ENCODE measurements at places on chromosomes 5 and 9.

DNA sequence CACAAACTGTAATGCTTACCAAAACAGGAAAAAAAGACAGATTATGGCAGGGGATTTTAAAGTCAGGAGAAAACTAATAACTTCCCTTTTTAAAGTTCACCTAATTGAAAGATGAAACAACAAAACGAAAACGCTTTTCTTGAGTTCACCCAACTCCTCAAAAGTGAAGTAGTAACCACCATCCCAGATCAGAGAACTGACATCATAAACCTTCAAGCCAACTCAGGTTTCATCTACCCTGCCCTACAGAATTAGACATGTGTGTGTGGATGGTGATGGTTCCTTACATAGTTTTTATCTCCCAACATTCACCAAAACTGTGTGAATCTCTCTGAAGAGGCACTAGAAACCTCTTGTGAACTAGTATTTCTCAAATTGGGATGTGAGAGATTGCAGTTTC, 195.2 kb upstream of the PTGER4 start:
- no peak for DNase-seq

DNA sequence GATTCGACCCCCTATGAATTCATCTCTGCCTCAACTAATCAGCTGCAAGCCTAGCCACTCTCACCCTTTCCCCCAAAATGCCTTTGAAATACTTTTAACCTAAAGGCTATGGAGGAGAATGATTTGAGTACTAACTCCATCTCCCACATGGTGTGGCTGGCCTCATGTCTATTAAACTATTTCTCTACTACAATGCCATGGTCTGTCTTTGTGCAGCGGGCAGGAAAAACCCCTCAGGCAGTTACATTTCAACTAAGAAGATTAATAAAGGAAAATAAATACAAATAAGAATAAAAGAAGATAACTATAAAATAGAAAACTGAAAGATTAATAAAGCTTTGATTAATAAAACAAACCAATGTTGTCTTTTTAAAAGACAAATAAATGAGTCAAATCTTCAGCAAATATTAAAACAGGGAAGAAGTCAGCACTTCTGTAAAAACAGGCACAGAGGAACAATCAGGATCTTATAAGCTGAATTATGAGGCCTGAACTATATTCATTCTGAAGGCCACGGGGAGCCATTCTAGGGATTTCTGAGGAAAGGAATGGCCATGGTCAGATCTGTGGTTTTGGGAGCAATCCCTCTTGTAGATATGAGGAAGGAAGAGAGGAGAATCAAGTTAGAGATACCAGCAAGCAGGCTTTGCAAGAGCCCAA, 116.1 kb upstream of the SLC12A2 start:
- no peak for DNase-seq

DNA sequence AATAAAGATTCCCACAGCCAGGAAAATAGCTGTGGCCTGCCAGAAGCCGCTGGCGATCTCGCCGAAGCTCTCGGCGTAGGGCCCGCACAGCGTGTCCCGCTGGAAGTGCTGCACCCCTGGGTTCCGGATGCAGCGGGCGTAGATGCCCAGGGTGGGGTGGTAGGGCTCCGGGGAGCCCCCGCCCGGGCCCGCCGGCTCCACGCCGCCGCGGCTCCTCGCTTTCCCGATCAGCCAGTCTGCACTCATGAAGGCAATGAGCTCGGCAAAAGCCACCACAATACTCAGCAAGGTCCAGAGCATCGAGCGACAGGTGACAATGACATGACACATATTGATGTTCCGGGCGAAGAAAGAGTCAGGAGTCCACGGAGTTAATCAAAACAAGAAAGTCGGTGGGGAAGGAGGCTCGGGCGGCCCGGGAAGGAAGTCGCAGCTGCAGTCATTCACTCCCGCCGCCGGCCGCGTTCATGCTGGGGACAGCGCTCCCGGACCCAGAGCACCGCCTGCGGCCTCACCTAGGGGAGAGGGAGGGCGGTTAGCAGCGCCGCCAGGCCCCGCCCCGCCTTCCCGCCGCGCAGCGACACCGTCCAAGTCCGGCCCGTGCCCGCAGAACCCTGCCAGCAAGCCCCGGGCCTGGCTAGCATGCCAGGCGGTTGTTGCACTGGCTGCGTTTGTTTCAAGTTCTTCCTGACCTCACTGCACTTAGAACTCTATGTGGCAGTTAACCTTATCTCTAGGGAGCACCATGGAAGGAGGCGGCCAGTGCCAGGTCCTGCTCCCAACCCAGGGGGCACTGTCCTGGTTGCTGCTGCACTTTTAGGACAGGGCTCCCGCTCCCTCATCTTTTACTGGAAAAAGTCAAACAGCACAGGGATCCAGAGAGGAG, 138.4 kb downstream of the LHFPL2 start:
- DNase-seq = no peak

DNA sequence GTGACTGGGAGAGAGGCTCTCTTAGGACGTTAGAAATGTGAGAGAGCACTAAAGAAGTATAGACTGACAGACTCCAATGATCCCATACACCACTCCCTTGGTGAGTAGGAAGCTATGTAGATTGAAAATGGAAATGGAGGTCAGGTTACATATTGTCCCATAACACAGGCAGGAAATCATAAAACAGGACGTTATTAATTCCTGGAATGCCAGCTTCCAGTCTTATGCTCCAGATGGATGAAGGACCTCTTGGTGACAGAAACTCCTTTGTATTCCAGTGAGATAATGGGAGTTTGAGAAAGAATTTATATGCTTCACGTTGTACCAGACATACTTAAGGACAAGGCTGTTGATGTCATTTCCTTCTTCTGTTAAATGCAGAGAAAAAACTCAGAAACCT, 338.2 kb upstream of the ITGA1 start:
- DNase-seq = no peak

- DNase-seq = no peak
Observed at GRCh38 chr9:14670718-14671117, 22.5 kb downstream of the ZDHHC21 start.

- no peak for DNase-seq
Observed at GRCh38 chr5:144189800-144190429, 19.2 kb downstream of the KCTD16 start.

DNA sequence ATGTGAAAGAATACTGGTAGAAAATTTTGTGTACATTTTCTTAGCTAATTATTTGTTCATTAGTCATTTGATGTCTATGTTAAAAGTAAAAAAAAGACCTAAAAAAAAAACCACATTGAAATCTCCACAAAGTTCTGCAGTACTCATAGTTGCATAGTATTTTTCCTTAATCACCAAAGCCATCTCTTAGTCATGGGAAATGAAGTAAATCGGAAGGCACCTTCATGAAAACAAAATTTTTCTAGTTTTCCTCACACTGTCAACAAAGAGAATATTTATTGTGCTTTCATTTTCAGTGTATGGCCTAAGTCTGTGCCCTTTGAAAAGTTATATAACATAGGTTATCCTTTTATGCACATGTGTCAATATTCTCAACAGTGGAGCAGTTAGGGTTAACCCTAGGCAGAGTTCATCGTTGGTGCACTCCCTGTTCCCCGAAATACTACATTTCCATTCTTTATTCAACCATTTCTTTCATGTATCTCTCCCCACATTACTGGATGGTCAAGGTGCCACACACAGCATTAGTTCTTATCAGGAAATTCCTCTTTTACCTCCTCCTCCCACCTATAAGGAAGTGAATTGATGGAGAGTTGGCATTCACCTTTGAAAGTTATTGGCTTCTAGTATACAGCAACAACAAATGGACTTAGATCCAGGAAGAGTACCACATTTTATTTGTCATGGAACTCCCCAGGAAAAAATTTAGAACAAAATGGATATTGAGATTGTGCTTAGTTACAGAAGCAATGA, 93.1 kb downstream of the NUDT12 start:
- DNase-seq = no peak

All from activated CD4-positive, alpha-beta T cell treated with anti-CD3 and anti-CD28 coated beads, Interleukin-2, amount 50 U/mL, for 24 hours (primary cell).